Astrocyte (in vitro differentiated cells and primary cell): ENCODE measurements at places on chromosomes 3 and 15.

DNA sequence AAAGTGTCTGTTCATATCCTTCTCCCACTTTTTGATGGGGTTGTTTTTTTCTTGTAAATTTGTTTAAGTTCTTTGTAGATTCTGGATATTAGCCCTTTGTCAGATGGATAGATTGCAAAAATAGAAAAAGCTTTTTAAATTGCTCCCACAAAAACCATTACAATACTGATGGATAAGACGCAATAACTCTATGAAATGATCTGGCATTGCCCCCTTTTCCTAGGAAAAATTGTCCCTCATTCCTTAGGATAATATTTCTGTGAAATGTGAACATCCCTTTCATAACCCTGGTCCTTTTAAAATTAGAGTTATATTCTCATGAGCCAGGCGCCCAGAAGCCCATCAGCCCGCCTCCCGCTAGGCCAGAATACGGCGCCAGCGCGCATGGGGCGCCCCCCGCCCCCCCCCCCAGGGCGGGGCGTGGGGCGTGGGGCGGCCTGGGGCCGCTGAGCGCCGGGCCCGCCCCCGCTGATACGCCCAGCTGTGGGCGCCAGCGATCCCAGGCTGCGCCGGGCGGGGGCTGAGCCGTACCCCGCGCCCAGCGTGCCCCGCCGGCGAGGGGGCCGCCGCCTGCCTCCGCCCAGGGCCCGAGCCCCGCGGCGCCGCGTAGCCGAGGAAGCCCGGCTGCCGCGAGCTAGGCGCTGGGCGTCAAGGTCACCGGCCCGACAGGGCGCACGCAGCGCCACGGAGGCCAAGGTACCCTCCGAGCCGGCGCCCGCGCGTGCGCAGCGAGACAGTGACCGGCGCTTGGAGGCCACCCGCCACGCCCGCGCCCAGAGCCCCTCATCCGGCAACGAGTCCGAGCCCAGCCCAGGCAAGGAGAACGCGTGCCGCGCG is 11.1 kb upstream of the ROPN1B start:
- no peak for DNase-seq

DNA sequence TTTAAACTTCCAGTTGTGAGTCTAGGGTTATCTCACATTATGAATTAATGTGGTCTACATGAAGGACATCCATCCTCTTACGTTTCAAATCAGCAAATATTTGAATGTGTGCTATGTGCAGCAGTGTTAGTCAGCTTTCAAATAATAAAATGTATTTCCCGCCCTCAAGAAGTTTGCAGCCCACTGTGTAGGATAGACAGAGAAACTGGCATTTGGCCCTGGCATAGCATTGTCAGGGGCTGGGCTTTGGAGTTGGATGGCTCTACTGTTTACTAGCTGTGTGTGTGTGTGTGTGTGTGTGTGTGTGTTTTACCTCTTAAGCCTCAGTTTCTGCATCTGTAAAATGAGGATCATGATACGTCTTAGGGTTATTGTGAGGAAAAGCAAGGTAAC is 400.5 kb upstream of the C2CD4B start:
- DNase-seq, result no peak

DNA sequence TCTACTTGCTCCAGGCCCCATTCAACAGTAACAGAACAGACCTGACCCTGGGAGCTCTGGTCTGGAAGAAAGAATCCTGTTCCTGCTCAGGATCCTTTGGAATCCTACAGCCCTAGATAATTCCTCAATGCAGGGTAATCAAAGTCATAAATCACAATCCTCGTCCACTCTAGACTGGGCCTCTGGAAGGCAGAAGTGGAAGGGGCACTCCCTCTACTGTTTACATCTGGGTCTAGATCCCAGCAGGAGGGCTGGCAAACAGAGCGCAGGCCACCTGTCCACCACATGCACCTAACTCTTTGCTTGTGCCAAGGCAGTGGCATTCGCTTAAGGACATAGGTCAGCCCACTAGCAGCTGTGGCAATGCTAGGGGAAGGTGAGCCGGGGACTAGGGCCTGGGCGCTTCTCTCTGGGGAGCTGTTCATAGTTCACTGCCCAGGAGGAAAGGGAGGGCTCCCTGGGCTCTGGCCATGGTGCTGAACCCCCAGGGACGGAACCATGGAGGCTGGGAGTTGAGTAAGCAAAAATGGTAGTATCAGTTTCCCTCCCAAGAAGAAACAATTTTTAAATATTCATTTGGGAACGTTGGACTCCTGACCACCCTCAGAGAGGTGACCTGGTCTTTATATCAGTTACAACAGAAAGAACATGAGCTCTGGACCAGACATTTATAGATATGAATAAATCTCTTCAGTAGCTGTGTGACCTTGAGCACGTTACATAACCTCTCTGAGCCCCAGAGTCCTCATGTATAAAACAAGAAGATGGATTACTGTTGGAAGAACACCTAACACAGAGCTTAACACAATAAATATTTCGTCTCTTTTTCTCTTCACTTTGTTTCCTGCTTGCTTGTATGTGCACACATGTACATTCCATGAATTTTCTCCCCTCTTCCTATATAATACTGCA is 90.2 kb downstream of the NTRK3 start:
- DNase-seq, result peak; percentile 17

- no peak for DNase-seq
These were observed 11.9 kb downstream of the TMEM158 start for GRCh38 chr3:45214061-45214680.

GRCh38 chr15:69860921-69861320 is 236.8 kb downstream of the TLE3 start:
- no peak for DNase-seq

DNA sequence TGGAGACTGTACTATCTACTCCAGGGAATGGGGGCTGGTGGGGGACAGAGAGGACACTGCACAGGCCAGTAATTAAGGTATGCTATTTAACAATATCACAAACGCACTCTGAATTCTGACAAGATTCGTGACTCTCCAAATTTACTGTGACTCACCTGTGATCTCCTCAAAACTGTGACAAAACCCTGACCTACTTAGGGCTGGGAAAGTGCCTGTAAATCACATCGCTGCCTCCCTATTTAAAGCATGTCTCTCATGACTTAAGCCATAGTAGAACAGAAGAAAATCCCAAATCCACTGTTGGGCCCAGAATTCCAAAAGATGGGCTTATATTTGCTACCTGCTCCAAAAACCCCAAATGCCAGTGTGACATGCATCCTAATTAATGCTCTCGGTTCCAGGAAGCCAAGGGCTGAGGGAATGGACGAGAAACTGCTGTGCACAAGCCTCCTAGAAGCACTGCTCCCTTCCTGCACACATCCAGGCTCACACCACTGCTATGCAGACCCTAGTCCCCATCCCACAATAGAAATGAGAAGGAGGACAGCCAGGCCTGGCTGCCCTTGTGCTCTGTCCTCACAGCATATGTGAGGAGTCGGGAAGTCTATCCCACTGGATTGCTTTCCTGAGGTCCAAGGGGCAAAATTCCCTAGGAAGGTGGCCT is 187.7 kb upstream of the CHRNA7 start:
- DNase-seq, result no peak

- DNase-seq, result no peak
These were observed 13.1 kb upstream of the BLOC1S6 start for GRCh38 chr15:45573961-45574629.

GRCh38 chr3:94647131-94647530 is 584.3 kb downstream of the NSUN3 start:
- peak; percentile 32 for DNase-seq

DNA sequence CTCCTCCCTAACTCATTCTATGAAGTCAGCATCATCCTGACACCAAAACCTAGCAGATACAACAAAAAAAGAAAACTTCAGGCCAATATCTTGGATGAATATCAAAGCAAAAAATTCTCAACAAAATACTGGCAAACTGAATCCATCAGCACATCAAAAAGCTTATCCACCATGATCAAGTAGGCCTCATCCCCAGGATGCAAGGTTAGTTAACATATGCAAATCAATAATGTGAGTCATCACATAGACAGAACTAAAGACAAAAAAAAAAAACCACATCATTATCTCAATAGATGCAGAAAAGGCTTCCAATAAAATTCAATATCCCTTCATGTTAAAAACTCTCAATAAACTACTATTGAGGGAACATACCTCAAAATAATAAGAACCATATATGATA is 306.8 kb upstream of the TMC3 start:
- no peak for DNase-seq

GRCh38 chr3:118396491-118396890 is 638.2 kb downstream of the IGSF11 start:
- DNase-seq, result no peak

- DNase-seq, result no peak
These were observed 227.0 kb downstream of the FMN1 start for GRCh38 chr15:32967521-32967920.
